ENCODE measurements at places on chromosomes 13 and 19.

- DNase-seq, result peak; percentile 0
Measured at GRCh38 chr19:58001895-58002369, 688 bp downstream of the ZNF606 start.

DNA sequence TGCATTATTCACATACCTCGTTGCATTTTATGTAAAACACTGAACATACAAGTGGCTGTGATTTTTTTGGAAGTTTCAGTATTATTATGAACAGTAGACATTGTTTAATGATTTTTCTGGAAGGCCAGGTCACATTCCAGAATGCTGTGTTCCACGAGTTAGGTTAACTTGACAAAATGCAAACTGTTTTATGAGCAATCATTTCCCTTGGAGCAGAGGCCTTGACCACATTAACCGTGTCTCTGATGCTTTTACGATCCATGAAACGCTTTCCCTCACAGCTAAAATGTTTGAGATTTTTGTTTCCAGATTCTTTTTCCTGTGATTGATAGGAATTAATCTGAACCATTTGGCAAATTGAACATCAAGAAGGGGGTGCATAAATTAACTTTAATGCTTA is 57.8 kb downstream of the MBNL2 start:
- no peak for DNase-seq

DNA sequence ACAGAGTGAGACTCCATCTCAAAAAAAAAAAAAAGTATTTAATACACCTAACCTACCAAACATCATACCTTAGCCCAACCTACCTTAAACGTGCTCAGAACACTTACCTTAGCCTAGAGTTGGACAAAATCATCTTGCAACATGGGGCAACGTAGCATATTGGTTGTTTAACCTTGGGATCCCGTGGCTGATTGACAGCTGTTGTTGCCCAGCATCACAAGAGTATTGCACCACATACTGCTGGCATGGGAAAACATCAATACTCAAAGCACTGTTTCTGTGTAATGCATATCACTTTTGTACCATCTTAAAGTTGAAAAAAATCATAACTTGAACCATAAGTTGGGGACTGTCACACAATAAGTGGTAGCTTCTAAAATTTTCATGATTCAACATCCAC is 73.8 kb upstream of the MIR17HG start:
- DNase-seq, result no peak

DNA sequence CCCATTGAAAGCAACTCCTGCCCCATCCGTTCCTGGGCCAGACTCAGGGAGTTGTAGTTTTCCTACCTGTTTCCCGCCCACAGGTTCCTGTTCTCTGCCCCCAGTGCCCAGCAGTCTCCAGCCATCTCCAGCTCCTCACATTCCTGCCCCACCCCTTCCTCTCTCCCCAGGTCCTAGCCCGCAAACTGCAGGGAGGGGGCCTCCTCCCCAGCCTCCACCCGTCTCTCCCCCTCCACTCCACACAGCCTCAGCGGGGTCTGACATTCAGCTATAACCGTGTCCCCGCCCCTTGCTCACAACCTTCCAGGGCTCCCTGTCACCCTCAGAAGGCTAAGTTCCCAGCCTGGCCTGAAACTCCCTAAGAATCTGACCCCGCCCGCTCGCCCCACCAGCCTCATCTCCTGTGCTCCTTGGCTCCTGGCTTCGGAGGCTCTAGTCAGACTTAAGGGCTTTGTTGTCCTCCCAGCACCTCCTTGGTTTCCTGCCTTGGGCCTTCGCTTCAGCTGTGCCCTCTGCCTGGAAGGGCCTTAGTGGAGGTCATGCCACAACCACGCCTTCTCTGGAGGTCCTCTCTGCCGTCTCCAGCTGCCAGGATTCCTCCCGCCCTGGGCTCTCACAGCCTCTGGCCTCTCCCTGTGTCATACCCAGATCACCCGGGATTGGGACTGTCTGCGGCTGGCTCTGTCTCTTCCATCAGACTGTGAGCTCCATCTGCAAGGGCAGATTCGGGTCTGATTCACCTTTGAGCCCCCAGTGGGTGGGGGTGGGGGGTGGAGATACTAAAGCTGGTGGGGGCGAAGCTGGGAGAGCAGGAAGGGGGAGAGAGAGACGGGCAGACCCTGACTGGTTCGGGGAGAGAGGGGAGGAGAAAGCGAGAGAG is 5.1 kb upstream of the SPACA6 start:
- DNase-seq, result no peak

DNA sequence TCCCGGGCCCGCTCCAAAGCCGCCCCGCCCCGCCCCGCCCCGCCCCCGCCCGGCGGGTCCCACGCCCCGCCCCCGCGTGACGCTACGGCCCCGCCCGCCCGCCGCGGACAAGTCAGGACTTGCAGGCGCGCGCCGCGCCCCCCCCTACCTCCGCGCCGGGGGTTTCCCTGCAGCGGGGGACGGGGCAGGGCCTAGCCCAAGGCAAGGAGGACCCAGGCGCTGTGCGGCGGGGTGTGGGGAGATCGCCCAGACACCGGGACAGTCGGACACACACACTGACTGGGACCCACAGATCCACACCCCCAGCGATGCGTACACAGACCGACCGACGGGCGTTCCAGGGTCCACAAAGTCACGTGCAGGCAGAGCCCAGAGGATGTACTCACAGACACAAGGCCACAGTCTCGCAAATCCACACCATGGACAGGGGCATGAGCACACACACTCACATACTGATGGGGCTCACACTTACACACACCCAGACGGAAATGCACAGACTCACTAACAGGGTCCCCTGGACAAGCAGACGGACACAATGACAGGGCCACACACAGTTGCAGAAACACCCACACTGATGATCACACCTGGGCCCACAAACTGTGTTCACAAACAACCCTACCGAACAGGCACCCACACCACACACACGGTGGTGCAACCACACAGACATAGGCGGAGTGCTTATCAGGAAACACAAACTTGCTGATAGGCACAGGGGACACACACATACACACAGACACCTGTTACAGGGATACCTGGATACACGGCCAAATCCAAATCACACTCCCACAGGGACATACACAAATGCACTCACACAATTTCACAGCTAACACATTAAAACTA is 436 bp upstream of the BBC3 start:
- DNase-seq, result peak; percentile 92

DNA sequence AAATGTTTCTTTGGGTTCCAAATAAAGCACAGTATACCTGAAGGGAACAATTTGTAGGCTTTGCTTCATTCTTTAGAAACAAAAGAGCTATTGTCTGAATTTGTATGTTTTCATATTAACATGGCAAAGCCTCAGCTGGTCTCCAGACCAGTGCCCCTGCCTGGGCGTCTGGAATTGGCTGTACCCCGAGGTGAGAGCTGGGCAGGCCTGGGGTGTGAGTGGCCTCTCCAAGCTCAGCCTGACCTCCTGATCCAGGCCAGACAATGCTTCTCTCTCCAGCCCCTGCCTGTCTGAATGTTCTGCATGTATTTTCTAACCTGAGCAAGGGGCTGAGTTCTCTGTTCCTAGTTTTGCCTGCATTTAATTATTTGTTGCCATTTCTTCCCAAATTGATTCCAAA is 66.3 kb upstream of the MCF2L start:
- no peak for DNase-seq

GRCh38 chr13:94063848-94064247 is 415.6 kb downstream of the DCT start:
- DNase-seq, result no peak

- DNase-seq, result no peak
Measured at GRCh38 chr13:63625869-63626268, 2210.2 kb upstream of the PCDH20 start.
